Globus pallidus (tissue), 1 donor: ENCODE measurements at places on chromosomes 5 and 9.
A peak's percentile ranks its signal among the peaks of the same experiment; 100 is the strongest.

GRCh38 chr5:181151146-181151545 lies 3.8 kb downstream of the OR2V2 start:
- DNase-seq: no peak

GRCh38 chr5:91137647-91138046 lies 245.5 kb downstream of the ARRDC3 start:
- no peak for DNase-seq

DNA sequence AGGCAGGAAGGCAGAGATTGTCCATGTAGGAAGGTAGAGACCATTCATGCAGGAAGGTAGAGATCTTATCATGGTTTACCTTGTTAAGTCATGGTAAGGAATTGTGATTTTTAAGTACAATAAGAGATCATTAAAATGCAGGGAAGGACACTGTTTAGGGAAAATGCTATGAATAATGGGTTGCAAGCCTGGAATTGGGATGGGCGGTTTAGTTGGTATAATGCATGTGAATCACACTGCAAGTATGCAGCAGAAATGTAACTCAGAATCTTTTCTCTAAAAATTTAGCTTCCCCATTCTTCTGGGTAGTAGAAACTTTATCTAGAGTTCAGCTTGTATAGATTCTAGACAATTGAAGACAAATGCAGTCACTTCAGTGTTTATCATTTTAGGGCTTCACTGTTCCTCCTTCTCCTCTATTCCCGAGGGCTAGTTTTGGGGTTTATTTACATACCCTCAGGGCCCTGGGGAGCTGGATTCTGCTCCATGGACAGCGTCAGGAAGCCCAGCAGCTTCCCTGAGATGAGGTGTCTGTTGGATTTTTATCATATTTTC lies 212.0 kb downstream of the SREK1 start:
- no peak for DNase-seq

- DNase-seq: no peak
Observed at GRCh38 chr5:96844481-96844990, 31.8 kb upstream of the ERAP2 start.

GRCh38 chr5:122153230-122153629 lies 23.9 kb downstream of the ZNF474 start:
- no peak for DNase-seq

DNA sequence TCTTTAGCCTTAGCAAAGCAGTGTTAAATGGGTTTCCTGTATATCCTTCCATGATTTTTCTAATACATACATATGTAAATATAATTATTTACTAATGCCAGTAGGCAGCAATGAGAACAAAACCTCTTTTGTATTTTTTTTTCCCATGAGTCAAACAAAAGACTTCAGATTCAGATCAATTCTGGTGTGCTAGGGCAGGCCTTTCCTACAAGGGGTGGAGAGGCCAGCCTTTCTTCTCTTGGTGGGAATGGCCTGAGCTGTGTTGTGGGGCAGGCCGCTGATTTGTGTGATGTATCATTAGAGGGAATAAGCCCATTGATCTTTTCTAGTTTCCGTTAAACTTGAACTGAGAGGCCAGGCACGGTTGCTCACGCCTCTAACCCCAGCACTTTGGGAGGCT lies 115.5 kb upstream of the DMRT1 start:
- peak; percentile 84 for DNase-seq

DNA sequence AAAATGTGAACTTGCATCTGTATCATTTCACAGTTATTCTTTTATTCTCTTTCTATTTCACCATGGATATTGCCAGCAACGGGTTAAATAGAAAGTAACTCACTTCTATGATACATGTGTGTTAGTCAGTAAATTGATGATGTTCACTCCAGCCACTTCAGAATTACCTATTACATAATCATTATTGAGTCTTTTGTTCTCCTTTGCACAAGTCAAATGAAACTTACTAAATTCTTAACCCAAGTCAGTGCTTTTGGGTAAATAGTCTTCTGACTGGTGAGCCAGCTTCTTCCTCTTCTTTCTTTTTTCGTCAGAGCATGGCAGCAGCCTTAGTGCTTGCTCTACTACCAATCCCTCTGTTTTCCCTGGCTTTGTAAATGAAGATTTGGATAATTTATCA lies 344.3 kb downstream of the RAB3C start:
- no peak for DNase-seq

DNA sequence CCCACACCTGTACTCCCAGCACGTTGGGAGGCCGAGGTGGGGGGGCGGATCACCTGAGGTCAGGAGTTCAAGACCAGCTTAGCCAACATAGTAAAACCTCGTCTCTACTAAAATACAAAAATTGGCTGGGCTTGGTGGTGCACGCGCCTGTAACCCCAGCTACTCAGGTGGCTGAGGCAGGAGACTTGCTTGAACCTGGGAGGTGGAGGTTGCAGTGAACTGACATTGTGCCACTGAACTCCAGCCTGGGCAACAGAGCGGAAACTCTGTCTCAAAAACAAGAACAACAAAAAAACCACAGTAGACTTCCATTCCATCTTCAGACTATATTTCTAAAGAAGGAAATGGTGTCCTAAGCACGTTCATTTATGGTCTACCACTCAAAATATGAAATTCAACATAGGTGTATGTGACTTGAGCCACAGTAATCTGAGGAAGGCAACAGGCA lies 14.2 kb upstream of the SERINC5 start:
- no peak for DNase-seq

DNA sequence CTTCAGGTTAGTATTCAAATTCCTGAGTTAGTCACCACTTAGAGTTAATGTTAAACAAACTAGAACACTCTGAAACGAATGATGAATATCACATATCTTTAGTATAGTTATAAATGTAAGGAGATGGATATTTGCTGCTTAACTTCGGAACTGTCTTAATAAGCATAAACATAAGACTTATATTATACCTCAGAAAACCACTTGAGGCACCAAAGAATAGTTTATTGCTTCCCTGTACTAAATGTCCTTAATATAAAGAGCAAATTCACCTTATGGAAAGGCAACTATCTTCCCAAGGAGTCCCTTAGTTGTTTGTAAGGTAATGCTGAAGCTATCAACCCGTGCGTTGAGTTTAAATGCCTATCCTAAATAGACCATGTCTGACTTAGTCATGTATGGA lies 300.0 kb upstream of the ADAMTSL1 start:
- DNase-seq: no peak

GRCh38 chr9:93577078-93577974 lies 942 bp downstream of the PHF2 start:
- DNase-seq: peak; percentile 40

DNA sequence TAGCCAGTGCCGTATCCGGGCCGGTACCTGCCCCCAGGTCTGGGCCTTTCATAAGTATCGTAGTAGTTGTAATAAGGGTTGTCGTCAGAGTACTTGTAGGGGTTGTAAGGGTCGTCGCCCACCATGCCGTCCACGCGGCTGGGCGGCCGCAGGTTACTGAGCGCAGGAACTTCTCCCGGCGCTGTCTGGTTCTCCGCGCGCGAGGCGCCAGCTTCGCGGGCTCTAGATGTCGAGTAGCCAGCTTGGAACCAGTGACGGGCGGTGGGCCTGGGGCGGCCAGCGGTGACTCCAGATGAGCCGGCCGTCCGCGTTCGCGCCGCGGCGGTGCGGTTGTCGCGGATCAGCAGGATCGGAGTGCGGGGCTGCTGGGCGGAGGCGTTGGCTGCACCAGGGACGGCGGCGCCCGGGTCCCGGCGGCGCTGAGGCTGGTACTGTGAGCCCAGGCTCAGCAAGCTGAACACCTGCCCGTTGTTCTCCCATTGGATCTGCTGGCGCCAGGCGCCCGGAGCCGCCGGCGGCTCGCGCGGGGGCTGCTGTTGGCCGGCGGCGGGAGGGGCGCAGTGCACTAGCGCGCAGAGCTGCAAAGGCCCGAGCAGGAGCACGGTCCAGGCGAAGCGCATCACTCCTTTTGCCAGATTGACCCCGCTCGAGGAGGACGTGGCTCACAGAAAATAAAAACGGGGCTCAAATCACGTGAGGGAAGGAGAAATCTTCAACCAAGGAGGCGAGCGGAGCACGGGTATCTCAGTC lies 518 bp downstream of the LOX start:
- no peak for DNase-seq

DNA sequence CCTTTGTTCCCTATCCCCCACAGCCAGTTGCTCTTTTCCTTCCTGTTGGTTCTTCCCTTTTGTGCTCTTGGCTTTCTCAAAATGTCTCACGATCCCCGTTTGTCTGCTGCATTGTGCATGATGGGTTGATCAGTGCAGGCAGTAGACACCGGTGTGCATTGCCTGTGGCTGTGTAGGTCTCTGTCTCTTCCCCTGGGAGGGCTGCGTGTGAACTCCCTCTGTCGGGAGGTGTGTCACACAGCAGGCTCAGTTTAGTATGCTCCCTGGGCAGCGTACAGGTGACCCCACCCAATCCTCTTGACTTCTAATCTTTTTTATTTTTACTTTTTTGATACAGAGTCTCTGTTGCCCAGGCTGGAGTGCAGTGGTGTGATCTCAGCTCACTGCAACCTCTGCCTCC lies 265.3 kb downstream of the FSTL4 start:
- no peak for DNase-seq

GRCh38 chr9:90020276-90020871 lies 415.6 kb downstream of the GADD45G start:
- DNase-seq: no peak

GRCh38 chr5:167305591-167306213 lies 985.7 kb upstream of the WWC1 start:
- DNase-seq: no peak

- DNase-seq: no peak
Observed at GRCh38 chr9:76835571-76836283, 70.2 kb downstream of the PRUNE2 start.

DNA sequence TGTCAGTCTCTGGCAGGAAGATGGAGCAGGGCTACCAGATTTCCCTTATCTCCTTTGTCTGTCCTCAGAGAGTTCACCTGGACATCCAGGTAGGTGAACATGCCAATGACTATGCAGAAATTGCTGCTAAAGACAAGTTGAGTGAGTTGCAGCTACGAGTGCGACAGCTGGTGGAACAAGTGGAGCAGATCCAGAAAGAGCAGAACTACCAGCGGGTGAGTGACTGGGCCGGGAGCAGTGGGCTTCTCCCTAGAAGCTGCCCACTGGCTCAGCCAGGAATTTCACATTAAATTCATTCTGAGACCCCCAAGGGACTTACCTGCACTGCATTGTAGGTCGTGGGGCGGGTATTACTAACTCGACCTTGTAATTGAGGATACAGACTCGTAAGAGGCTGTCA lies 2.1 kb downstream of the TMED9 start:
- DNase-seq: no peak

- no peak for DNase-seq
Observed at GRCh38 chr9:38620483-38621433, at the start of gene ANKRD18A. Gene ANKRD18A, minus strand, starts transcription at chr9:38620596. Its CDS starts 311 bp downstream, at chr9:38620285.

- DNase-seq: no peak
Observed at GRCh38 chr5:52786949-52787599, 642 bp upstream of the ITGA1 start.

DNA sequence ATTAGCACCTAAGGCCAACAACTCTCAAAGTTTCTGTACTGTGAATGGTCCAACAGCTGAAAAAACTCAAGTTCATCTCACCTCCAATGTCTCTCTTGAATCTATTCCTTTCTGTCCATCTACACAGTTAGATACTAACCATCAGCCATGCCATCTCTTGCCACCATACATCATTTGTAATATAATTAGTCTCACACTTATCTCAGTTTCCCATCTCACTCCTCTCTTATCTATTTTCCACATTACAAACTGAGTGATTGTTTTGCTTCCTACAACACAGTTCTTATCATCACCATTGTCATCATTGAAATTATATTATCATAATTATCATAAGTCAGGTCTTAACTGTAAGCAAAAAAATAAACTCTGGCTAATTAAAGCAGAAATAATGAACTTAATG lies 393.9 kb downstream of the PRELID2 start:
- DNase-seq: no peak

DNA sequence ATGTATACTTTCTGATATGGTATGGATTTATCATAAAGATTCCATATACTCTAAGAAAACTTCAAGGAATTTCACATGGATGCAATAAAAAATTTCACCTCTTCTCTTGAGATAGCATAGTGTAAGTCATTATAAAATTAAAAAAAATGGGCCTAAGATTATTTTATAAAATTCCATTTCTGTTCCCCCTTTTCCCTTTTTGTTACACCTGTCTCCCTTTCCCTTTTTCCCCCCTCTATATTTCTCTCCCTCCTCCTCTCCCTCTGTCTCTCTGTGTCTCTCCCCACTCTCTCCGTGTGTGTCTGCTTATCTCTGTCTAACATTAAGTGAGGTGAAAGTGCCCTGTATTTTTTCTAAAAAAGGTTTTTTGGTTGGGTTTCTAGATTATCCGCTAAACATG lies 180.2 kb downstream of the NIPBL start:
- DNase-seq: no peak

- no peak for DNase-seq
Observed at GRCh38 chr5:92248518-92248917, 865.4 kb upstream of the ARRDC3 start.

- DNase-seq: no peak
Observed at GRCh38 chr5:157160001-157160400, 6.1 kb downstream of the GARIN3 start.

DNA sequence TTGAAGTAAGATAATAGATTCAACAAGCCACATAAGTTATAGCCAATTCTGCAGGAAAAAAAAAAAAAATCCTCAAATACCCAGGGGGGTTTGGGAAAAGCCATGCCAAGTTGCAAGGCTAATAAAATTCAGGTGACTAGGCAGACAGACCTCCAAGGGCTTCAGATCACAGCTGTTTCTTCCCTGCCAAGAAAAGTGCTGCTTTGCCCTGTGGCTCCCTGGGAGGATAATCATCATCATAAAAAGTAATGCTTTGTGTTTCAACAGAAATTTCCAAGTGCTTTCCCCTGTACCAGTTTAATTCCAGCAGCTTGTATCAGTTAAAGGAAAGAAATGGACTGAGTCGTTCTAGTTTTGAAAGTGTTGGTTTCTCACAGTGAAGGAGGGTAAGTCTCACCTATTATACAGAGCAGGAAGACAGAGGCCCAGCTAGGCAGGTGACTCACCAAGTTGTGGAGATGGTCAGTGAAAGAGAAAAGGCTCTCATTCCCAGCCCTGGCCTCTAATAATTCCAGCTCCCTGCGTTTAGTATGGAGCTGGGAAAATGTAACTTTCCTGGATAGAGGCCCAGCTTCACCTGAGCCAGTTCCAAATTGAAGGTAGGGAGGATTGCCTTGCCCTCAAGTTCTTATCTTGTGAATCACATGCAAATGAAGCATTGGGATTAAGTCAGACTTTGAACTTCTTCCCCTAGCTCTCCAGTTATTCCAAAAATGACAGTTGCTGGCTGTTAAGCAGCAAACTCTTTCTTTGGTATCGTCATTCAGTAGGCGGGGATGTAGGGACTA lies 263.4 kb downstream of the GRIA1 start:
- no peak for DNase-seq

DNA sequence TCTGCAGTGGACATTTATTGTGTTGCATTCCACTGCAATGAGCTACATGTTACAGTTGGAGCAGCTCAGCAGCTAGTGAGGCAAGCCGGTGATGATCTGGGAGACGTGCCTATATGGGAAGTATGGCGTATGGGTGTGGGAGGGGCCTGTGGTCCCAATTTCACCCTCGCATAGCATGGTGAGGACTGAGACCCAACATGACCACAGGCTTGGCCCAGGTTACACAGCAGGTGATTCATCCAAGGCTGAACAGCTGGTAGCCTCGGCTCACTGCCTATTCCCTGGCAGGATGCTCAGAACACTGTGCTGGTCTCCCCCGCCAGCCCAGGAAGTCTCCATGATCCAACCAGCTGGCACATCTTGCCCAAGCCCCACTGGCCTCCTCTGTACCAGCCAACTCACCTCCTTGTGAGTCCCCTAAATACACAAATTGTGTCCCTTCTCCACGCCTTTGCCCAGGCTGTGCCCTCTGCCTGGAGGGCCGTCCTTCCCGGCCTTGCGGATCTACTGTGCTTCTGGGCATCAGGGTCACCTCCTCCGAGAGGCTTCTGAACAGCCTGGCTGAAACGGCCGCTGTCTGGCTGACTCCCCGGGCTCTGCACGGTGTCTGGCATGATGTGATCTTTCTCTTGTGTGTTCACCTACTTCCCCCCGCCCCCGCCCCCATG lies 81.4 kb downstream of the NSUN2 start:
- no peak for DNase-seq
